ENCODE measurements at places on chromosomes 12 and 14.

GRCh38 chr14:85533861-85534291, 3.9 kb downstream of the FLRT2 start:
- peak; percentile 32 for DNase-seq

DNA sequence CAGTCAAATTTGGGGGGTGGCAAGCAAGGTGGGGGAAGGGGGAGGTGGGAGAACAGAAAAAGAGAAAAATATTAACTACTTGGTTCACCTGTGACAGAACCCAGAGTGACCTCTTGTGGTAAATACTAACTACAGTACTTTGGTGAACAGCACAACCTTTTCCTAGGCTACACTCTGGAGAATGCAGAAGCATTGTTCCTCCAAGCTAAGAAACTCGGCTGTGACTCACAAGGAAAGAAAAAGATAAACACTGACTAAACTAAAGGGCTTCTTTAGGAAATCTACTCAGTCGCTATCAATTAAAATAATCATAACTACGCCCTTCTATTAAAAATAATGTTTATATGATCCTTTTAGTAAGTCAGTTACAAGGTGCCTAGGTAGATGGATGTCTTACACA, 5.4 kb downstream of the KCNH5 start:
- peak; percentile 88 for DNase-seq

DNA sequence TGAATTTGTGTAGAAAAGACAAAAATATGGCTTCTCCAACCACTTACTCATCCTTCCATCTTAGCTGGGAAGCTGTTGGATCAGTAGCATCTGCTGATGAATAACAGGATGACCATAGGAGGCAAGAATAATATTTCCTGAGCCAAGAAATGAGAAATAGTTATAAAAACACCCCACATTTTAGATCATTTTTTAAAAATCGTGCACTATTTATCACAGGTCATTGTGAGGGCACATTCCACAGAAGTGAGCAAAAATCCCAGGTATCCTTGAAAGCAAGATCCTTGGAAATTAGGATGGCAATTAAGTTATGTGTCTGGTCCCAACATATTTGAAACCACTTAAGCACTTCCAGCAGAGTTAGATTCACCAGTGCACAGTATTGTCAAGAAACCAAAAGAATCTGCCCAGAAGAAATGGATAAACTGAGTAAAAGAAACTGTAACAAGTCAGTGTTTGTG, 8.4 kb downstream of the FAR2 start:
- peak; percentile 88 for DNase-seq

DNA sequence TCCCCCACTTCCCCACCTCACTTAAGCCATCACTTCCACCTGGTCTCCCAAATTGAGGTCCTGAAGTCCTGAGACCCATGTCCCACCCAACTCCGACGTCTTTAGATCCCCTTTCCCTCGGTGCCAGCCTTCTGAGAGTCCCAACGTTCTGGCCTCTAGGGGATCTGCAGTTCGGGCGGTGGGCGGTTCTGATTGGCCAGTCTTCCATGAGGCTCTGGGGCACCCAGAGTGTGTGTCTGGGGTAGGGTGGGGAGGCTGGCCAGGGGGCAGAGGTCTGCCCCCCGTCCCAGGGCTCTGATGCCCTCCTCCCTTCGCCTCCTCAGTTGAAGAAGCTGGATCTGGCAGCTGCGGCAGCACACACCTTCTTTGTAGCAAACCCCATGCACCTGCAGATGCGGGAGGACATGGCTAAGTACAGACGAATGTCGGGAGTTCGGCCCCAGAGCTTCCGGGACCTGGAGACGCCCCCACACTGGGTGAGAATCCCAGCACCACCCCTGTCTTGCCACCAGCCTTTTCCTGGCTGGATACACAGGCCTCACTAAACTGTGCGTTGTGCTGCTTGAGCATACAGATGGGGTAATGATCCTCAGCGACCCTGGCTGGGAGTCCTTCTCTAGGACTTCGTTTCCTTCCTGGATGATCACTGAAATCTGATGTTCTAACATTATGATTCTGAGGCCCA, 1.5 kb downstream of the P3H3 start:
- no peak for DNase-seq

GRCh38 chr12:69083689-69084088, 150.7 kb upstream of the CPM start:
- DNase-seq: no peak

All from cardiac fibroblast (primary cell).